Stimulated activated naive CD4-positive, alpha-beta T cell treated with Interleukin-2 at 50 U/mL for 16 hours (primary cell): ENCODE measurements at places on chromosomes 11 and 22.
A peak's percentile ranks its signal among the peaks of the same experiment; 100 is the strongest.

DNA sequence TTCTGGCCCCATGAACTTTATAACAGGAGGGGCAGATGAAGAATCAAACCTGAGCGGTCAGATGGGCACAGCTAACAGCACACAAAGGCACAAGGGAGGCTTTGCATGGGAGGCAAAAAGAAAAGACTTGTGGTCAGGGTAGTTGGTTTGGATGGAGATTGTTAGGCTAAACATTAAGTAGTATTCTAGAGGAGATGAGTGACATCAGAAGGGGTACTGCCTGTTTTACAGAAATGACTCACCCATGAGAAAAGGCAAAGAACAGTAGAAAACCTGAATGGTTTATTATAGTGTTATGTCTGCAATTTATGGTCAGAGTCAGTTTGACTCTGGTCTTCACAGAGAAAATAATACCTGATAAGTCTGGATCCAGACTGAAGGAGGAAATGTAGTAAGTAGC lies 129.8 kb upstream of the KIRREL3 start:
- DNase-seq, result no peak

DNA sequence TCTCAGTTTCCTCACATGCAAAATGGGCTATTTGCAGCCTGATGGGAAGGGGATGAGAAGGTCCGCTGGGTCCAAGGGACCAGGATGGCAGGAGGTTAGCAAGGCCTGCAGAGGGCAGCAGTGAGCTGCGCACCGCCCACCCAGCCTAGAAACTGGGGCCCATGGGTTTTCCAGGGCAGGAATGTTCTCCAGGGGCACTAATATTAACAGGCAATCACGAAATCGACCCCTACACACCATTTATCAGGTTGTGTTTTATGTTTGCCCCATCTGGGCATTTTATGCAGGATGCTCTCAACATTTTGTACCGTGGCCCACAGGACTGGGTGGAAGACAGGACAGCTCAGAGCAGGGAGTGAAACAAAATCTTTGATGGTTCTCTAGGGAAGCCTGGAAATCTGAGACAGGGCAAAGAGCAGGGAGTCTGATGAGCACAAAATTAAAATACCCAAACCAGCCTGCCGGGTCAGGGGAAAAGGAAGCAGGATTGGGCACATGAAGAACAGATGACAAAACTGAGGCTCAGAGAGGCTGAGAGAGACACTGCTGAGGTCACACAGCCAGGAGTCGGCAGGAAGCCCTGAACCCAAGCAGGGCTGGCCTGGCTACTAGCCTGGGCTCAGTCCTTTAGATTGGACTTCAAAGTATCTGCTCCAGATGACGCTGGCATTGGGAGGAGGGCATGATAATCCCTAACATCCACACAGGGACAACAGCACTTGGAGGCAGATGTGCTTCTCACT lies 1.6 kb upstream of the BCR start:
- DNase-seq, result peak; percentile 48

DNA sequence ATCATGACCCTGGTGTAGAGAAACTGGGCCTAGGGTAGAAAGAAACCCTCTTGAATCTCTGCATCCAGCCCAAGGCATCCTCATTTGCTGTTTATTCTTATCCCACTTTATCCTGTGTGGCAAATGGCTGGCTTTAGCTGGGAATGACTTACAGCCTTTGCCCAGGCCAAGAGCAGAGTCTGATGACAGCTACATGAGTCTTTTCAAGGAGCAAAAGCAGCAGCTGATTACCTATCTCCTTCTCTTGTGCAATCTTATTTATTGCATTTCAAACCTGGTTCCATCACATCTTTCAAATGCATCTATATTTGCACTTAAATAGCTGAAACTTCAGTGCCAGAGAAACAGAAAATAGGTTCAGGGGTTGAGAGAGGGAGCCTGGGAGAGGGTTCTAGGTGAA lies 26.1 kb downstream of the SYT13 start:
- DNase-seq, result no peak

- no peak for DNase-seq
These were observed 394.7 kb downstream of the BRD1 start for GRCh38 chr22:49432897-49433443.

- DNase-seq, result no peak
These were observed 399.2 kb downstream of the TBC1D22A start for GRCh38 chr22:47161631-47162030.

GRCh38 chr11:119371778-119372182 lies 9.7 kb downstream of the USP2 start:
- no peak for DNase-seq

- DNase-seq, result no peak
These were observed 11.0 kb downstream of the TRPM5 start for GRCh38 chr11:2433106-2433925.

- no peak for DNase-seq
These were observed 43.4 kb upstream of the RAB1B start for GRCh38 chr11:66225066-66225465.

DNA sequence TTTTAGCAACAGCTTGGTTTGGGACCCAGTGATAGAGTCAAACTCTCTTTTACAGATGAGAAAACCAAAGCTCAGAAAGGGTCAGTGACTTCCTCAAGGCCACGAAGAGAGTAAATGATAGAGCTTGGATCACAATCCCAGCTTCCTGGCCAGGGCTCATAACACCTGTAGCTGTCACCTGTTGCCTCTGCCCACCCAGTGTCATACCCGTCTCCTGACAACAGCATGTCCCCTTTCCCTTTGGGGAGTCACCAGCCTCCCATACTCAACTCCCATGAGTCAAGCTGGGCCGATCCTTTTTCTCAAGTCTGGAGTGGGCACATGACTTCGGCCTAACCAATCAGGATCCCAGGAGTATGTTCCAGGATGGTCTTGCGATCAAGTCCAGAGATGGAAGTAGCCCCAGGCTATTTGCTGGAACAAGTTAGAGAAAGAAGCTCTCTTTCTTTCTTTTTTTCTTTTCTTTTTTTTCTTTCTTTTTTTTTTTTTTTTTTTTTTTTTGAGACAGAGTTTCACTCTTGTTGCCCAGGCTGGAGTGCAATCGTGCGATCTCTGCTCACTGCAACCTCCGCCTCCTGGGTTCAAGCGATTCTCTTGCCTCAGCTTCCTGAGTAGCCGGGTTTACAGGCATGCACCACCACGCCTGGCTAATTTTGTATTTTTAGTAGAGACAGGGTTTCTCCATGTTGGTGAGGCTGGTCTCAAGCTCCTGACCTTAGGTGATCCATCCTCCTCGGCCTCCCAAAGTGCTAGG lies 27.8 kb upstream of the MYH9 start:
- no peak for DNase-seq

GRCh38 chr22:26045051-26045450 lies 124.2 kb upstream of the SEZ6L start:
- DNase-seq, result no peak

DNA sequence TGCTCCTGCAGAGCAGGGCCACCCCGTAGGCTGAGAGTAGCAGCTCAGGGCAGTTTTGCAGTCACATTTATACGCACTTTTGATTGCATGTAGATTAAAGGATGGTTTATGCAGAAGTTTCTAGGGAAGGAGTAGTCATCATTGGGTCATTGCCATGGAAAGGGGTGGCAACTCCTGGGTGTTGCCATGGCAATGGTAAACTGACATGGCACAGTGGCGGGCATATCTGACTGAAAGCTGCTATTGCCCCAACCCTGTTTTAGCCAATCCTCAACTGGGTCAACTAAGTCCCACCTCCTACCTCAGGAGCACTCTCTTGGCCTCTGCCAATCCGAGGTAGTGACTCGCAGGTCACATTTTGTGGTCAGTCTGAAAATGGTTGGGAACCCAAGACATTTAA lies 2.4 kb upstream of the ARSA start:
- no peak for DNase-seq

- no peak for DNase-seq
These were observed 70.8 kb downstream of the KCNJ1 start for GRCh38 chr11:128796270-128796669.

DNA sequence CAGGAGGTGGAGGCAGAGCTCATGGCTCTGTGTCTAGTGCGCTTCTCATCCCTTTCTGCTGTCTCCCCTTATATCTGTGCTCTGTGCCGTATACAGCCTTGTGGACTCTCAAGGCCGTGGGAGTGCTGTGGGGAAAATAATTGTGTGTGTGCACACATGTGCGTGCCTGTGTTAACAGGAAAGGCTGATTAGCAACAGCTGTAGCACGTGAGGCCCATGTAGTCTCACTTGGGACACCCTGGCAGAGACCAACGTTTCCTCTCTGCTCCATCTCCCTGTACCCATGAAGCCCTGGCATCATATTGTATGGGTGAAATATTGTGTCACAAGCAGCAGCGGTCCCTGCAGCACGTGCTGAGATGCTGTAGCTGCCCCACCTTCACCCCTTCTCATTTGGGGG lies 109.3 kb downstream of the LRRC32 start:
- DNase-seq, result no peak
